Left kidney (tissue), 8 donors: ENCODE measurements at places on chromosomes 1 and 21. TPM values are rescaled to one million over a fixed set of nuclear protein-coding genes. Genes with fewer than 3 reads are reported as not detected.

The LIN28A gene
- polyA plus RNA-seq = 0.15 TPM

The CSF3R gene
- polyA plus RNA-seq = 5.2 TPM

The CFAP74 gene
- 0.76 TPM for polyA plus RNA-seq

The RGSL1 gene
- not detected for polyA plus RNA-seq

The CENPF gene
- 153 TPM for polyA plus RNA-seq

The COL9A2 gene
- 21.1 TPM for polyA plus RNA-seq

The IQCC gene
- 10.2 TPM for polyA plus RNA-seq

DNA sequence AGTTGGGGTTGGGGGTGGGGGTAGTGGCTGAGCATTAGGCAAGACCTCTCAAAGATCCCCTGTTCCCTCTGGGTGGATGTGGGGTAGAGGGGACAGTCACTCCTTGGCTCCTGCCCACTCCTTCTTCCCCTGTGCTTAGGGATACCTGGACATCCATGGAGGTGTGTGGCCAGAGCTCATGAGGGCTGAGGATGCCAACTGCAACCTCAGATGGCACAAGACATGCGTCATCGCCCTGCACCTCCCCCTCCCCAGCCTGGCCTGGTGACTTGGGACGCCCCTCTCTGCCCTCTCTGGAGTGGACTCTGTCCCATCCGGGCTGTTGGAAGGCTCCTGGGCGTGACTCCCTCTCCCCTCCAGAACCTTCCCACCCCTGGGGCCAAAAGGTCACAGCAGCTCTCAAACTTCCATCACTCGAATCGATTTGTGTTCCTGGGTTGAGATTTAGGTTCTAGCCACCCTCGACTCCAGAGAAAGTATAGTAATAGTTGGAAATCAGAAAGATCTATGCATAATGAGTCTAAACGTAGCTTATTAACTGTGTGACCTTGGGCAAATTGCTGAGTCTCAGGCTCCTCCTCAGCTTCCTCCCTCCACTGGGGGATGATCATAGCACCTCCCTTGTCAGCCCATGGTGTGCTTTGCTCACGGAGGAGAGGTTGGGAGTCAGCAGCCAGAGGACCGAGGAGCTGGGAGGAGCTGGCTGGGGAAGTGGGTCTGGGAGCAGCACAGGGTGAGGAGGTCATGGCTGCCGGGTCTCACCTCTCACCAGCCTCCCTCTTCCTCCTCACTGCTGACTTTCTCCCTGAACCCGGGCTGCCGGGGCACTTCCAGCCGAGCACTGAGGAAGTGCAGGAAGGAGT, 2.2 kb upstream of the PTPN7 start:
- no peak for DNase-seq

DNA sequence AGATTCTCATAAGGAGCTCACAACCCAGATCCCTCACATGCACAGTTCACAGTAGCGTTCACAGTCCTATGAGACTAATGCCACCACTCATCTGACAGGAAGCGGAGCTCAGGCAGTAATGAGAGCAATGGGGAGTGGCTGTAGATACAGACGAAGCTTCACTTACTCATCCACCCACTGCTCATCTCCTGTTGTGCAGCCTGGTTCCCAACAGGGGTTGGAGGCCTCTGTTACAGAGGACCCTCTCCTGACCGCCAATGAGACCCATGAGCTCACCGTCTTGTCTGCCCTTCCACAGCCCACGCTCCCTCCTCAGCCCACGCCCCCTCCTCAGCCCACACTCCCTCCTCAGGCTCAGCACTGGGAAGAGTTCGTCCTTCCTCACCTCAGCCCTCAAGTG, 39.6 kb downstream of the RSPH1 start:
- no peak for DNase-seq

GRCh38 chr21:18764720-18765119, 361.1 kb upstream of the TMPRSS15 start:
- no peak for DNase-seq

GRCh38 chr1:118978914-118979701, 9.0 kb downstream of the TBX15 start:
- no peak for DNase-seq

GRCh38 chr1:9243066-9243739, 8.6 kb downstream of the H6PD start:
- no peak for DNase-seq

- no peak for DNase-seq
These were observed 49.9 kb downstream of the WDR4 start for GRCh38 chr21:42829417-42829816.

GRCh38 chr1:155607708-155608107, 2.3 kb upstream of the MSTO1 start:
- DNase-seq = no peak

- DNase-seq = no peak
These were observed 148.2 kb downstream of the PRDM16 start for GRCh38 chr1:3217181-3217641.

GRCh38 chr1:164753521-164754077, 194.6 kb downstream of the PBX1 start:
- no peak for DNase-seq

DNA sequence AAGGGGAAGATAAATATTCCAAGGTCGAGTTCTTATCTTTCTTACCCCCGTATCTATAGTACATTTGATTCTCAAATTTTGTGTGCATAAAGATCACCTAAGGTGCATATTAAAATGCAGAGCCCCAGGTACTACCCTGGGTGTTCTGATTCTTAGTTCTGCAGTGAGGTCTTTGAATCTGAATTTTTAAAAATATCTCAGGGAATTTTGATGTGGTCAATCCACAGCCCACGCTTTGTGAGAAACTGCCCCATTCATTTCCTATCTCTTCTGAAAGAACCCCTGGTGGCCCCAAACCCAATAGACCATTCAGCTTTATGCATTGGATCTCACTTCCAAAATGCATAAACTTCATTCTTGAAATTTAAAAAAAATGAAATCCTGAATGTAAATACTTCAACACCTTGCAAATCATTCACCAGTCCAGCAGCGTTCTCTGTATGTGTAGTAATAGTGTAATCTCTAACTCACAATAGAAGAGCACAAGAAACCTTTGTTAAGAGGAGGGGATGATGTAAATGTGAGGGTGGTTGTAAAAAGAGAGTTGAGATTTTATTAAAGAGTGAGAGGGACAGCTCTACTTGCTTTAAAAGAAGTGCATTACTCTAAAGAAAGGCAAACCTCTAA, 108.8 kb upstream of the ZP4 start:
- no peak for DNase-seq

GRCh38 chr1:170156594-170156993, 10.8 kb downstream of the NTMT2 start:
- no peak for DNase-seq

- no peak for DNase-seq
These were observed 14.0 kb upstream of the HLCS start for GRCh38 chr21:36980280-36981048.

DNA sequence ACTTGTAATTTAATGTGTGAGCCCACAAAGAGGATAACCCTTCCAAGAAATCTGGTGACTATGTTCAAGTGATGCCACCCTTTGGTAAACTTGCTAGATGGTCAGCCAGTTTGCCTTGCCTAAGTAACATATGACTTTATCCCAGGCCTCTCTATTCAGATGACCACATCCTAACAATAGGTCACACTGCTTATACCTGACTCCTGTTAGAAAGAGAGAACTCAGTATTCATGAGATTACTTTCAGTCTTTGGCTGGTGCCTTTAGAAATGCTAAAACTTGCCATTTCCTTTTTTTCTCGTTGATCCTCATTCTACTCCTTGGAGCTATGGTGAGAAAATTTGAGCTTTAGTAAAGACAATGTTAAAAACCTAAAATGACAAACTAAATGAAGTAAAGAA, 28.5 kb upstream of the SERBP1 start:
- DNase-seq = no peak

GRCh38 chr1:185929776-185930175, 195.6 kb downstream of the HMCN1 start:
- DNase-seq = no peak

GRCh38 chr21:44623575-44623974, 3.3 kb upstream of the KRTAP10-9 start:
- no peak for DNase-seq

DNA sequence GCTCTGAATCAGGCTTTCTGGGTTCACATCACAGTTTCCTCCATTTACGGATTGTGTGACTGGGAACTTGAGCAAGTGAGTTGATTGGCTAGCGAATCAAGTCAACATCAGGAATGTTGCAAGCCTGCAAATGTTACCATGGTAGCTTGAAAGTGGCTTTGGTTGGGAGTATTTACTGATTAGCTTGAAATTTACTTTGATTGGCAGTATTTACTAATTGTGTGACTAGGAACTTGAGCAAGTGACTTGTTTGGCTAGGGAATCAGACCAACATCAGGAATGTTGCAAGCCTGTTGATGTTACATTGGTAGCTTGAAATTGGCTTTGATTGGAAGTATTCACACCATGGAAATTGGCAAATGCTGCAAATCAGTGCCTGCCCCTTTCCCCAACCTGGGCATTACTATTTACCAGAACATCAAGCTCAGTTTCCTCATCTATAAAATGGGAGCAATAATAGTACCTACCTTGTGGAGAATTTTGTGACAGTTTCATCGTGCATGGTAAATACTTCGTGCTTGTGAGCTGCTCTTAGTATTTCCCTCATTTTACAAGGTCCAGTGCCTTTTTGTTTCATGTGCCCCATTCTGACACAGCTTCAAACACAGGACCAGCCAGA, 23.1 kb upstream of the B3GALNT2 start:
- DNase-seq = no peak

DNA sequence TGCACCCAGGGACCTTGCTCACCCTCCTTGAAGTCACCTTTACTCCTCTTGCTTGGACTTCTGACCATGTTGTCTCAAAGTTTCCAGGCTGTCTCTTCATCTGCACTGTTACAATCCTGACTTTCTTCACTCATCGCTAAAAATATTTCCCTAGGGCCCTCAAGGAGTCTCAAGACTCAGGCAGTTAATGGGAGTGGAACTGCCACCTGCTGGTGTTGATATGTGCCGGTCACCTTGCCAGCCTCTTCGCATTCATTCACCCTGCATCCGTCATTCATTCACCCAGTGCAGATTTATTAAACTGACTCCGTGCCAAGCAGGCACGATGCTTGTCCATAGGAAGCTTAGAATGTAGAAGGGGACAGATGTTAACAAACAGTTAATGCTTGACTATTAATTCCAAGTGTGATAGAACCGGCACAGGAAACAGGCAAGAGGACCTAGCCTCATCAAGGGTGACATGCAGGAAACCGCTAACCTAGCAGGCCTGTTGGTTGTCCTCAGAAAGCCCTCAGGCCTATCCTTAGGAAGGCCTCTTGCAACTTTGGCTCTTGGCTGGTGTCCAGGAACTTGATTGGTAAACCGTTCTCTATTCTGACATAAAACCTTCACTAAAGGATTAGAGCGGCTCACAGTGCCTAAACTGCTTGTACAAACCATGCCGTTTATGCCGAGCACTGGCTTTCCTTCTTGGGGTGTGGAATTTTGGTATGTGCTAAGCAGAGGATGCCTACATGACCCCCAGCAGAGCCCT, 342.2 kb downstream of the CAMTA1 start:
- no peak for DNase-seq

- DNase-seq = no peak
These were observed 37.0 kb downstream of the IRF2BP2 start for GRCh38 chr1:234572966-234573365.

GRCh38 chr1:201954263-201955008, 867 bp upstream of the TIMM17A start:
- no peak for DNase-seq

- DNase-seq = no peak
These were observed 20.8 kb downstream of the PPFIA4 start for GRCh38 chr1:203046984-203047630.

GRCh38 chr1:211685823-211686222, 10.4 kb upstream of the NEK2 start:
- DNase-seq = no peak

DNA sequence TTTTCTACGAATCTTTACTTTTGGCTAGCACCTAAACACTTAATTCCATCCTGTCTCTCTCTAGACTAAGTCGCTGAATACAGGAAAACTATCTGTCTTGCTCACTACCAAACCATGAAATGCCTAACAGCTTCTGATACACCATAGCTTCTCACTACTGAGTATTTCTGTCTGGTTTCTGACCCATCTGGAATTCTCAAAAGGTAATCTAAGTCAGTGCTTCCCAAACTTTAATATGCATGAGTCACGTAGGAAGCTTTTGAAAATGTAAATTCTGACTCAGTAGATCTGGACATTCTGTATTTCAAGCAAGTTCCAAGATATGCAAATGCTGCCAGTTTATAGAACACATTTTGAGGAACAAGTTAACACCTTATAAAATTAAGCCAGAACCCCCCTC, 9.2 kb upstream of the OVGP1 start:
- no peak for DNase-seq
